Amygdala (tissue), 56 donors: ENCODE measurements at places on chromosomes 7 and 10.

DNA sequence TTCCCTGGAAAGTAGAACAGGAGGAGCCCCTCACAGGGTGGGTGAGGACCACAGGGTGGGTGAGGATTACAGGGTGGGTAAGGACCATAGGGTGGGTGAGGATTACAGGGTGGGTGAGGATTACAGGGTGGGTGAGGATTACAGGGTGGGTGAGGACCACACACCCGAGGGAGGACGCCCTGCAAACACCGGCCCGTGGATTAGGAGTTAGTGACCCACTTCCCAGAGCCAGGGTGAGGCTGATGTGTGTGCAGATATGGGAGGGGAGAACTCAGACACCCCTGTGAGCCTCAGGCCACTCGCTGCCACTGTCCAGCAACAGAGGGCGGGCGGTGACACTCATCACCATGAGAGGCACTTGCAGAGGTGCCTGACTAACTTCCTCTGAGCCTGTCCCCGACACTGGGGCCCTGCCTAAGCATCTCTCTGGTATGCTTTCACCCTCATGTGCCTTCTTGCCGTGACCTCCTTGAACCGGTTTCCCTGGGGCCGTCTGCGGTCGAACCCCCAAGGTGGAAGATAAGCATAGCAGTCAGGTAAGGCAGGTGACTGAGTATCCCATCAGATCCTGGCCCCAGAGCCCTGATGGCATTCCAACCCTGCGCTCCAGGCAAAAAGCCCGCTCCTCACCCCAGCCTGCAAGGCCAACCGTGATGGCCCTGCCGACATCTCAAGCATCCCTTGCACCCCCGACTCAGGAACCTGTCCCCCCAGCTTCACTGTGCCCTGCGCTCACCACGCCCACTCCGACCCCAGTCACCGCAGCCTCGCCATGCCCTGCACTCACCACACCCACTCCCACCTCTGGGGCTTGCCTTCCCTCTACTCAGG, 74.1 kb downstream of the FAM53B start:
- DNase-seq, result no peak

DNA sequence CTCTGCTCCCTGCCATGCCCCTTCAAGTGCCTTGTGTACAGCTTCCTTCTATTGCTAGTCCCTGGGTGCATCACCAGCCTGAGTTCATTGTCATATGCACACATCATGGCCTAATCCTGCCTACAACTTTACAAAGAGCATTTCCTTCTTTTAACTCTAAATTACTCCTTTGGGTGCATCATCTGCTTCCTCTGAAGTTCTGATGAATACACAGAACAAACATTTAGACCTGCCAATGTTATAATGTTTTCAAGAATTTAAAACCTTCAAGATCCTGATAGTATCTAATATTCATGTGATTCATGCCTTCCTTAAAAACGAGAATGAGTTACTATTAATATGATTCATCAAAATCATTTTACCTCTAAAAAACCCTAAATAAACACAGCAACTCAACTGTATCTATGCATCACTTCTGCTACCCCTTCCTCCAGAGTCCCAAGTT, 357.1 kb downstream of the MAGI2 start:
- DNase-seq, result no peak

DNA sequence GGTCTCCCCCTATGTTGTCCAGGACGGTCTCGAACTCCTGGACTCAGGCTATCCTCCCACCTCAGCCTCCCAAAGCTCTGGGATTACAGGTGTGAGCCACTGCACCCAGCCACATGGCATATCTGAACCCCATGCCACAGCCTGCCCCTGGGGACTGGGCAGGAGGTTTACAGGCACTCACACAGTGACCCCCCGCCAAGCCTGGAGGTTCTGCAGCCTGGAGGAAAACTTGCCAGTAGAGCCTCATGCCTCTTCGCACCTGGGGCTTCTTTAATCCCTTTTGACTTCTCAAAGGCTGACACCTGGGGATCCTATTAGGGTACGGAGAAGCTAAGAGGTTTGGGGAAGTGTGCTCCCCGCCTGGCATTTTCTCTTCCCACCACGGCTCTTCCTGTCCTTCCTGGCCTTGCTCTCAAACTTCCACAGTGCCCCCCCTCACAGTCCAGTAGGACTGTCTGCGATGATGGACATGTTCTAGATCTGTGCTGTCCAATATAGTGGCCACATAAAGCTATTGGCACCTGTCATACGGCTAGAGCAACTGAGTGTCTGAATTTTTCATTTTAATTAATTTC, 11.4 kb upstream of the KCP start:
- DNase-seq, result no peak

DNA sequence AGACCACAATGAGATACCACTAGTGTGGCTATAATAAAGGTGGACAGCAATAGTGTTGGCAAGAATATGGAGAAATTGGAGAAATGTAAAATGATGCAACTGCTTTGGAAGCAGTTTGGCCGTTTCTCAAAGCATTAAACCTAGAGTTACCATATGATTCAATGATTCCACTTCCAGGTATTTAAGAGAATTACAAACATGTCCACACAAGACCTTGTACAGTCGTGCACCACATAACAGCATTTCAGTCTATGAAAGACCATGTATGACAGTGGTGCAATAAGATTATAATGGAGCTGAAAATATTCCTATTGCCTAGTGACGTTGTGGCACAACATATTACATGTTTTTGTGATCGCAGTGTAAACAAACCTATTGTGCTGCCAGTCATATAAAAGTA, 29.6 kb downstream of the CCDC172 start:
- no peak for DNase-seq

GRCh38 chr10:80429521-80429973, 21.2 kb downstream of the PRXL2A start:
- DNase-seq, result no peak

- DNase-seq, result no peak
These were observed 78.6 kb downstream of the TMEM270 start for GRCh38 chr7:73939528-73939927.

GRCh38 chr10:126846469-126846868, 58.8 kb upstream of the DOCK1 start:
- no peak for DNase-seq

DNA sequence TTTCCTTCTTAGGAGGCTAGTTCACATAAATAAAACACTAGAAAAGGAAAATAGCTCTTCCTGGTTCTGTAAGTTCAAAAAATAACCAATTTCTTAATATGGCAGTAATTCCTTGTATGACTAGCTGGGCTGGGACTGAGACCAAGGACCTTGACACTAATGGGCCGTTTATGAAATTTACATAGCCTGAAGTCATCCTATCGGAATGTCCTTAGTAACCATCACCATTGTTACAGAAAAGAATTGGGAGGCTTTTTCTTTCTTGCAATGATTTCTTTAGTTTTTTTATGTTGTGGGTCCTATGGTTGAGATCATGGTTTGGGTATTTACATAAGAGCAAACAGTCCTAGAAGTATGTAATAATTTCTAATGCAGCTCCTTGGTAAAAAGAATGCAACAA, 87.1 kb upstream of the HDAC9 start:
- no peak for DNase-seq

DNA sequence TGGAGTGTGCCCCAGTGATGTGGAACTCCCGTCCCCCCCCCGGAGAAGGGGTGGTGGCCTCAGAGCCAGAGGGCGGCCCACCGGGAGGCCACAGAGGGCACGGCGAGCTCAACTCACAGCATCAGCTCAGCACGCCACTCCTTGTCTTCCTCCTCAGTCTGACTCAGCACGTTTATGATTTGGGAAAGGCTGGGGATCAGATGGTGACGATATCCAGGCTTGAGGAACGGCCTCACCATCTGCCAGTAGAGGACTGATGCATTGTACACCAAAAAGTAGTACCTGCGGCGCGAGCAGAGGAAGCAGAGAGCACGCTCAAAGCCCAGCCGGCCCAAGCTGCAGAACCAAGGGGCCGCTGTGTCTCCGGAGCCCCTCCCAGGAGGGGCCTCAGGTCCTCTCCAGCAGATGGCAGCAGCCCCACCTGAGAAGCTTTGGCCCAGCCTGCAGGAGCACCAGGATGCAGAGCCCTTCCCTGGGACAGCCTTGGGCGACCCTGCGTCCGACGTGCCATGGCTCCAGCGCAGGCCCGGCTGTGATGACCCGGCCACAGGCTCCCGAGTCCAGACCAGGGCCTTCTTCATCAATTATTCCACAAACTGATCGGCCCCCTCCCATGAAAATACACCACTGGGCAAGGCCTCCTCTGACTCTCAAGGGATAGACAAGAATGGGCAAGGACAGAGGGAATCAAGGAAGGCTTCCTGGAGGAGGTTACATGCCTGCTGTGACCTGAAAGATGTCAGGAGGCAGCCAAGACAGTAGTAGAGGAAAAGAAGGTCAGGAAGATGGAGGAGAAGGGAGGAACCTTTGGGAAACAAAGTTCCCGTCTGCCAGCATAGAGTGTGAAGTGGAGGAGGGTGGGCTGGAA, 3.7 kb downstream of the CFAP46 start:
- no peak for DNase-seq

- DNase-seq, result no peak
These were observed 45.7 kb downstream of the SORCS3 start for GRCh38 chr10:104686829-104687228.

GRCh38 chr10:88082391-88082790, 219.0 kb downstream of the PTEN start:
- no peak for DNase-seq

- no peak for DNase-seq
These were observed 176.4 kb downstream of the ZNF248 start for GRCh38 chr10:37680716-37681616.

- DNase-seq, result no peak
These were observed 17.9 kb upstream of the BAIAP2L1 start for GRCh38 chr7:98418636-98419315.

DNA sequence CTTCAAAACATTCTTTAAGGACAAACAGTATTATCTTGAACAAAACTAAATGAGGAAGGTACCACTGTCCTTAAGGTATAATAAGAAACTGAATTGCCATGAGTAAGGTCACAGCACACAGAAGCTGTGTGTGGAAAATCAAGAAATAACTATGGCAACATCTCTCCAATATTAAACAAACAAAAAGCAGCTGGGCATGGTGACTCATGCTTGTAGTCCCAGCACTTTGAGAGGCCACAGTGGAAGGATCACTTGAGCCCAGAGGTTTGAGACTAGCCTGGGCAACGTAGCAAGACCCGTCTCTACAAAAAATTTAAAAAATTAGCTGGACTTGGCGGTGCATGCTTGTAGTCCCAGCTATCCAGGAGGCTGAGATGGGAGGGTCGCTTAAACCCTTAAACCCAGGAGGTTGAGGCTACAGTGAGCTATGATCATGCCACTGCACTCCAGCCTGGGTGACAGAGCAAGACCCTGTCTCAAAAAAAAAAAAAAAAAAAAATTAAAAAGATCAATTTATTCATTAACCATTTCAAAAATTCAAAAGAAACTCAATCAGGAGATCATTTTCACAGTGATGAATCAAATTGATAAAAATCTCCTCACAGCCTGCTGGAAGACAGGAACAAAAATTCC, 195.4 kb downstream of the SKIDA1 start:
- no peak for DNase-seq

- no peak for DNase-seq
These were observed 339.5 kb upstream of the NRP1 start for GRCh38 chr10:33673839-33674415.

DNA sequence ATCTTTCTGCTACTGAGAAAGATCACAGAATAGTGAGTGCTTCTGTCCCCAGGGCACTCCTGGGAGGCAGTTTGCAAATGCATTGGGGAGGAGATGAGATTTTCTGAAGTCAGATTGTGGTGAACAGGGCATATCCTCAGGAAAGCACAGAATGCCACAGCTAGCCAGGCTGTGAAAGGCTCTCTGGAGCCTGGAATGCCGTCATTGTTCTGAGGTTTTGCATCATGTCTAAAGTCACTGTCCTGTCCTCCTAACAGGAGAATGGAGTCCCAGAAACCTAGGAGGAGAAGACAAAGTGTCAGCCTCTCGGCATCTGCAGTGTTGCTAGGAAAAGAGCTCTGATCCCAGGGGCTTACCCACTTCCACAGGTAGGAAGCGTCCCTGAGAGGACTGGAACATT, 69.2 kb upstream of the IGFBP3 start:
- DNase-seq, result no peak

DNA sequence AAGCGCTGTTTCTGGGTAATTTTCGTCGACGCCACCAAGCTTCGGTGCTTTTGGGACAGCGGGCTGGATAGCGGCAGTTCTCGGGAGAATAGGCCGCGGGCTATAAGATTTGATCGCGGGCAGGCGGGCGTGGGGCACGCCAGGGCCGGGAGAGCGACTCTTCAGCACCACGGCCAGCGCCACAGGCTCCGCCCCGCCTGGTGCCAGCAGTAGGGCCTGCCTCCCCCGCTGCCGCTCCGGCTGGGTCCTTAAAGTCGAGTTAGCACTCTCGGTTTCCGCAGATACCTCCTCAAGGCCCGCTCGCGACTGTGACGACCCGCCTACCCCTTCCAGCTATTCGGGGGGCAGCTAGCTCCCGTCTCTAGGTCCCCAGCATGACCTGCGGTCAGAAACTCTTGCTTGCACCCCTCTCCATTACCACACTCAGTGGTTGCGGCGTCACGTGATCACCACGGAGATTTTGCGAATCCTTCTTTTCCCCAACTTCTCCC, 9.4 kb downstream of the NXPH1 start:
- no peak for DNase-seq

- no peak for DNase-seq
These were observed 44.5 kb upstream of the PDSS1 start for GRCh38 chr10:26653004-26653403.

- no peak for DNase-seq
These were observed 290.7 kb upstream of the TMEM229A start for GRCh38 chr7:124323597-124323996.

DNA sequence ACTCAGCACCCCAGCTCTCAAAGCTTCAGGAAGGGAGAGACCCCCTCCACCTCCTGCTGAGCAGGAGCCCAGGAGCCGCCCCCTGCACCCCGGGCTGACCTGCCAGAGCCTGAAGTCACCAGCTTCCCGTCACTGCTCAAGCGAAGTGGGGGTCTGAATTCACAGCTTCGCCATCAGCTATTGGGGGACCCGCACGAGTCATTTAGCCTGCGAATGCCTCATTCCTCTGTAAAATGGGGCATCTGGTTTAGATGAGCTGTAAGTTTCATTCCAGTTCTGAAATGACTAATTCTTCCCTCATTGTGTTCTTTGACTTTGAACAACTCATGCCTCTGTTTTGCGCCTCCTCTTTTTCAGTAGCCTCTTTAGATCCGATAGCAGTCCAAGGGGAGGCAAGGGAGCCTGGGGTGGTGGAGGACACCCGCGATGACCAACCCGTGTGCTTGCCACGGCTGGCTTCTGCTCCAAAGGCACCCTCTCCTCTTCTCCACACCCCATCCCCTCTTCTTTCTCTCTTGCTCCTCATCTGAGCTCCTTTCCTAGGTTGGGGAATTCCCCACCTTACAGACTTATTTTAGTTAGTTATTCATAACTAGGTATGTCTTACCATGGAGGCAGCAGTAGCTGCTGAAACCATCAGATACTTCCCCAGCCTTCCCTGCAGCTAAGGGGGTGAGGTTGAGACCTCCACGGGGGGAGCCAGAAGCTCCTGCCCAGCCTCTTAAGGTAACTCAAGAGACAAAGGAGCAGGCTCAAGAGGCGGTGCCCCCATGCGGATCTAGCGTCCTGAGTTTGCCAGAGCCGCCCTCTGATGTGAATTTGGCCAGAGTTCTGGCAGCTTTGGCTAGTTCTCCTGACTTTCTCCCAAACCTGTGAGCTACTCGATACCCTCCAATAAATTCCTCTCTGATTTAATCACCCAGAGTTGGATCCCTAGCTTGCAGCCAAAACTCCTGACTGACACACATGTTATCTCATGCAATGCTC, 47.7 kb downstream of the RBM17 start:
- no peak for DNase-seq

GRCh38 chr7:155761162-155761561, 51.1 kb downstream of the SHH start:
- no peak for DNase-seq

GRCh38 chr10:21740989-21741388, 207.0 kb downstream of the MLLT10 start:
- no peak for DNase-seq
